ENCODE measurements at places on chromosomes 1 and 21.

DNA sequence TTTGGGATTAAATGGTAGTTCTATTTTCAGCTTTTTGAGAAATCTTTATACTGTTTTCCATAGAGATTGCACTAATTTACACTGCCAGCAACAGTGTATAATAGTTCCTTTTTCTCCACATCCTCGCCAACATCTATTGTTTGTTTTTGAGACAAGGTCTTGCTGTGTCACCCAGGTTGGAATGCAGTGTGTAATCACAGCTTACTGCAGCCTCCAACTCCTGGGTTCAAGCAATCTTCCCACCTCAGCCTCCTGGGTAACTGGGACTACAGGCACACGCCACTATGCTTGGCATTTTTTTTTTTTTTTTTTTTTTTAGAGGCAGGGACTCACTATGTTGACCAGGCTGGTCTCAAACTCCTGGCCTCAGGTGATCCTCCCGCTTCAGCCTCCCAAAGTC is 164.5 kb upstream of the CXADR start:
- no peak for DNase-seq
- no peaks in the 10 kb centered on the region for H3K36me3 ChIP-seq
- H3K4me3 ChIP-seq: no peak overlapping the region

DNA sequence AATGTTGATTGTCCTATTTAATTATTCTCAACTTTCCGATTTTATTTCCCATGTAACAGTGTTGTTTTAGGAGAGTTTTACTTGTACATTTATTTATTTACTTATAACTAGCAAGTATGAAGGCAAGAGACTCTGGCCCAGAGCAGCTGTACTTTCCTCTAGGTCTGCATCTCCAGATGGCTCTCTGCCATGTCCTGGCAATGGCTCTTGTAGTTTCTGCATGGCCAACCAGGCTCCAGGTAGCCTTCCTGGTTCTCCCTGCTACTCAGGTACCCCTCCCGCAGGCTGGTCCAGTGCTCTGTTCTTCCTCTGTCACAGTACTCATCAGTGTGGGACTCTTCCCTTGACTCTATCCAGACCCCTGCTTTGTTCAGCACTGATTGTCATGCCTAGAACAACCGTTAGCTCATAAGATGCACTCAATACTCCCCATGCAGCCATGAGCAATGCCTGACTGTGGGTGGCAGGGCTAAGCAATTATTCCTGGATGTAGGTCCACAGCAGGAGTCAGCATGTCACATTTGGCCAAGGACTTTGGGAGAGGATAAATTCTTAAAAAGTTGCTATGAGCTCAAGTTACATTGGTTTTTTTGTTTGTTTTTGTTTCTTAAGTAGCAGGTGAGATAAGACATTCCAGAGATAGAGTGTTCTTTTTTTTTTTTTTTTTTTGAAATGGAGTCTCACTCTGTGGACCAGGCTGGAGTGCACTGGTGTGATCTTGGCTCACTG is 10.9 kb upstream of the IL20 start:
- no peak overlapping the region for H3K4me3 ChIP-seq
- peaks cover 5% of the 10 kb centered on the region for H3K4me1 ChIP-seq
- no peaks in the 10 kb centered on the region for H3K36me3 ChIP-seq
- DNase-seq: no peak

GRCh38 chr1:18384471-18384870 is 96.3 kb upstream of the KLHDC7A start:
- no peak overlapping the region for H3K27ac ChIP-seq
- H3K36me3 ChIP-seq: peaks cover 4% of the 10 kb centered on the region
- no peaks in the 10 kb centered on the region for H3K4me1 ChIP-seq
- no peak for DNase-seq
- H3K4me3 ChIP-seq: no peak overlapping the region

DNA sequence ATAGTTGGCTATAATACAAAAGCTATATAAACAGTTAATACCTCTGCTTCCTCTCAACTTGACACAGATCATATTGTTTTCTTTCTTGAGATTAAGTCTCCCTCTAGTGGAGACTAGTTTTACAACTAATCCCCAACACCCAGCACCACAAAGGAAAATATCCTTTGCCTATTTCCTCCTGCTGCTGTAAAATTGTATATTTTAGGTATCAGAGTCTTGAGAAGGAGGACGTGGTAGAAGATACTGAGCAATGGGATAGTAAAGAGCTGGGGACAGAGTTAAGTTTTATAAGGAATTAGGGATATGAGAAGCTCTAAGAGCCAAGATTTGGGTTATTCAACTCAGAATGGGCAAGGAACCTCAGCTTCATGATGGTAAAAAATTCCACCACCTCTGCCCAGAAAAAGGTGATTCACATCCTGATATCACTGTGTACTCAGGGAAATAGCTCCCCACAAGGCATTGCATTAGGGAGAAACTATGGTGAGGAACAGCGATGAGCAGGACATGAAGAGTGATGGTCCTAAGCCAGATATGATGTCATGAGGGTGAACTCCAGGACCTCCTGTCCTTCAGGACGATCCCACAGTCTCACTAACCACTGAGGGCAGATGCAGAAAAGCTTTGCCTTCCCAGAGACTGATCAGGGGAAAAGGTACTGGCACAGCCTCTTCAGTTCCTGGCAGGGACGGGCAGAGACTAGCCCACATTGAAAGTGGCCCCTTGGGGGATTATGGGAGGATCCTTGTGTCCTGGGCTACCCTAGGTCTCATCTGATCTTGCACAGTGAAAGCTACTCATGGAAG is 14.7 kb upstream of the CFAP126 start:
- H3K4me3 ChIP-seq: no peak overlapping the region
- H3K27me3 ChIP-seq: no peaks in the 10 kb centered on the region
- H3K4me1 ChIP-seq: peaks cover 6% of the 10 kb centered on the region

DNA sequence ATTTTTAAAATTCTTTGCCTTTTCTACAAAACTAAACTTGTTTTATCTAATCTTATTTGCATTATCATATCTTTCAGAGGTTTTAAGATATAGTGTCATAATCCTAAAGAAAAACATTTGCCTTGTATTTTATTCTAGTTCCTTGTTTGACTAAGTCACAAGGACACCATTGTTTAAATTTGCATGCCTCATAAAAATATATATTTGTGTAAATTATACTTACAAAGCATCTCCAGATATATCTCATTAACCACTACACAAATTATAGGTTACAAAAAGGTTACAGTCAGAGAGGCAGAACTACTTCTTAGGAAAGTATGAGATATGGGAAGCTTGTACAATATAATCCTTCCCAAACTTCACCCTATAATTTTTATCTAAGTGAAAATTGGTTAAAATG is 4.2 kb upstream of the RGS13 start:
- H3K27ac ChIP-seq: no peak overlapping the region
- H3K36me3 ChIP-seq: no peaks in the 10 kb centered on the region
- H3K4me3 ChIP-seq: no peak overlapping the region
- H3K27me3 ChIP-seq: peaks cover 36% of the 10 kb centered on the region
- H3K4me1 ChIP-seq: peaks cover 3% of the 10 kb centered on the region

DNA sequence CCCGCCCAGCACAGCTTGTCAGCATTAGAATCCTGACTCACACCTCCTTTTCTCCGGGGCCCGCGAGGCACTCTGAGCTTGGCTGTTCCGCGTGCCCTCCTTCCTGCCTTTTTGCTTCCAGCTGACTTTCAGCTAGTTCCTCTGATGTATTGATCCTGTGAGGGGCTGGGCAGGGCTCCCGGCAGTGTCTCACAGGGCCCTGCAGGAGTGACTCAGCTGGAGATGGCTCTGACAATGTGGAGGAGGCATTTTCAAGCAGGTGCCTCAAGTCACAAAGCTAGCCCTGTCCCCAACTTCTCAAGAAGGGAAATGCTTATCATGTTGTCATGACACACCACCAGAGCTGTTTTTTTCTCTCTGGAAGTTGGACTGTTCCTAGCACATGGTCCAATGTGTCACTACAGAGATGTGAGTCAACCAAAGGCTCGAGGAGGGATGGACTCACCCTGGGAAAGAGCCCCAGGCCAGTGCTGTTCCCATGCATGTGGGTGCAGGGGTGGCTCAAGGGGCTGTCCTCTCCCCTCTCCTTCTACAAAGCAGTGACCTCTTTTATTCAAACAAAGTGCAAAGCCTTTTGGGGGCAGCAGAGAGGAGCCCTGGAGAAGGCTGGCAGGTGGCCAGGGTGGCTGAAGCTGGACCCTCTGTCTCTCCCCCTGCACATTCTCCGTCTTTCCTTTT is 30.6 kb downstream of the SYT6 start:
- no peaks in the 10 kb centered on the region for H3K4me1 ChIP-seq
- no peak for DNase-seq
- no peak overlapping the region for H3K27ac ChIP-seq
- no peak overlapping the region for H3K4me3 ChIP-seq
- H3K27me3 ChIP-seq: peaks cover 5% of the 10 kb centered on the region
